T-helper 1 cell (primary cell): ENCODE measurements at places on chromosomes 7 and 10.

DNA sequence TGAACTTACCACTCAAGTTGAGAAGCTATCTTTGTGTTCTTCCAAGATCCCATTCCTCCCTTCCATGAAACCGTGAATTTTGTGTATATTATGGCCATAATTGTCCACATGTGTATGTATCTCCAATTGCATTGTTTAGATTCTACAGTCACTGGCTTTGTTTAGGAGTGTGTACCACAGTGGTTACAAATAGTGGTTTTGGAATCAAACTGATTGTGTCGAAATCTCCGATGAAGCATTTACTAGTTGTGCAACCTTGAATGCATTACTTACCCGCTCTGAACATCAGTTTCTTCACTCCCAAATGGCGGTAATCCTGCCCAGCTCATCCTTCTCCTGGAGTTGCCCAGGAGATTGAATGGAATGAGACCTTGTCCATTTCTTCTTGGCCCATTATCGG lies 145.0 kb upstream of the ZNF32 start:
- no peak for DNase-seq

DNA sequence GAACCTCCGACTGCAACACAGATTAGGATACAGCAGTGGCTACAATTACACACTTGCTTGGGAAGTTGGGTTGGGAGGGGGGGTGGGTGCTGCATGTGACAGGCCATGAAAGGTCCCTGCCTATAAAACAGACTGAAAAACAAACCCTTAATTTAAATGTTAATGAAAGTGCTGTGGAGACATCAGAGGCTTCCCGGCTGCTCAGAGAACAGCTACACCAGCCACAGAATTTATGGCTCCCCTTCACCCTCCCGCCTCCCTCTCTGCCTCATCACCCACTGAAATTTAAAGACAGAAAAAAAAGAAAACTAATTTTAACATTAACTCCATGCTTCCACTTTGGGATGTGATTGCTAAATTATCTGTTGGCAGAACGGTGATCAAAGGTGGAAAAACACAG lies 34.7 kb downstream of the FBXW4 start:
- DNase-seq, result no peak

DNA sequence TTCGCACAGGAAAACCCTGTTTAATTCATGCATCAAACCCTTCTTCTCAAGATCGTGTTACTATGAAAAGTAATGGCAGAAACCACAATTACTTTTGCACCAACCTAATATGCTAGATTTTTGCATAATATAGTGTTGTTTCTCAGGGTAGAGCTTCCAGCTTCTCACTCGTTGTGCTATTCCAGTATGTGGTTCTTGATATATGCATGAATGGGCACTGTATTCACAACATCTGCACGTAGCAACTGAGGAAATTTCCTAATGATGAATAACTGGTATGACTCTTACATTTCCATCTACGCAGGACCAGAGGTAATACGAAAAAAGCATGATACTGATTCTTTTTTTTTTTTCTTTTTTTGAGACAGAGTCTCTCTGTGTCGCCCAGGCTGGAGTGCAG lies 326.6 kb upstream of the GALNT17 start:
- no peak for DNase-seq

GRCh38 chr7:80775482-80775881 lies 137.0 kb downstream of the CD36 start:
- no peak for DNase-seq

GRCh38 chr10:68463365-68464093 lies 8.2 kb downstream of the DNA2 start:
- no peak for DNase-seq

GRCh38 chr10:128850647-128851046 lies 616.4 kb upstream of the MGMT start:
- DNase-seq, result no peak

DNA sequence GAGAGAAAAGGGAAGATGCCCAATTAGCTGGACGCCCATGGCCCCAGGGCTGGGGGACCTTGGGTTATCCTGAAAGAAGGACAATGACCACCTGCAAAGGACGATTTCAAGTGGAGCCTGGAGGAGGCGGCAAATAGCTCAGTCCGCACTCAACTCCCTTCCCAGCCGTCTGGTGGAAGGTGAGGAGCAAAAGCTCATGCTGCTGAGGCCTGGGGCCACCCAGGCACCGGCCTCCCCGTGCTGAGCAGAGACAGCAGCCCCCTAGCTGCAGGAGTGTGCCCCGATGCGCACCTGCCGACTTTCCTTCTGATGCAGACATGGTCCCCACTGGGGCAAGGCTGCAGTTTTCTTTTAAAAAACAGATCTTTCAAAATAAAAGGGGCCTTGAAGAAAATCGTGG lies 7.9 kb downstream of the FAM20C start:
- DNase-seq, result no peak

DNA sequence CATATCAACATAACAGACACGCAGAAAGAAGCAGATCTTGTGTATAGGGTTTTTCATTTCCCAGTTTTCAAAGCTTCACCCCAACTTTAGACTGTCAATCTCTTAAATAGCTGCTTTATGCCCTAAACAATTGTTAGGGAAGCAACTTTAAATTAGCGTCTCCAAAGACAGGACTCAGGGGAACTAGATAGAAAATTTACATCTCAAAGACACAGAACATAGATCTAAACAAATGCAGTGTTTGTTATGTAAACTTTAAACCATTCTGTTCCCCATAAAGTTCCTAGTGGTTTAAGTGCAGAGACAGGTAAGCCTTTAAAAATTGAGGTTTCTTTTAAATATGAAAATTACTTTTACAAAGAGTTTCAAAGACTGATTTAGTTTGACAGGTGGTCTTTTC lies 379.2 kb upstream of the GHITM start:
- no peak for DNase-seq

GRCh38 chr10:103555325-103555649 lies 61.8 kb downstream of the NEURL1 start:
- no peak for DNase-seq

DNA sequence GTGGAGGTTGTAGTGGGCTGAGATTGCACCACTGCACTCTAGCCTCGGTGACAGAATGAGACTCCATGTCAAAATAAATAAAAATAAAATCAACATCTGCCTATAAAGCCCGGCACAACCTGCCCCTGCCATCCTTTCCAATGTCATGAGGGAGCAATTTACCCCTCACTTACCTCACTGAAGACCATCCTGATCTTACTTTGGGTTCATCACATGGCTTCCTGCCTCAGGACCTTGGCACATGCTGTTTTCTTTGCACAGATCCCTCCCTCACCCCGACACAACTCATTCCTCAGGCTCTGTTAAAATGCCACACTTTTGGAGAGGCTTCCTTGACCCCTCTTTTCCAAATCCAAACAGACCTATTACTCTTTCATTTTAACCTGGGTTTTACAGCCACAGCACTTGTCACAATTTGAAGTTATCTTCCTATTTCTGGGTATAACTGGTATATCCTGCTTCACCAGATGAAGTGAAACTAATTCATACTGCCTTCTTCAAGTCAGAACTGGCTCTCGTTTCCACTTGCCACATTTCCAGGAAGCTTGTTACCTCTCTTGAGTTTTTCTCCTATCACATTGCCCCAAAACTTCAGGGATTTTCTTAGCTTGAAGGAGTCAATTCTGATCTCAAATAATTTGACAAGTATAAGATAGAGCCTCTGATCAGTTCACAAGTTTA lies 69.3 kb upstream of the PARD3 start:
- no peak for DNase-seq

DNA sequence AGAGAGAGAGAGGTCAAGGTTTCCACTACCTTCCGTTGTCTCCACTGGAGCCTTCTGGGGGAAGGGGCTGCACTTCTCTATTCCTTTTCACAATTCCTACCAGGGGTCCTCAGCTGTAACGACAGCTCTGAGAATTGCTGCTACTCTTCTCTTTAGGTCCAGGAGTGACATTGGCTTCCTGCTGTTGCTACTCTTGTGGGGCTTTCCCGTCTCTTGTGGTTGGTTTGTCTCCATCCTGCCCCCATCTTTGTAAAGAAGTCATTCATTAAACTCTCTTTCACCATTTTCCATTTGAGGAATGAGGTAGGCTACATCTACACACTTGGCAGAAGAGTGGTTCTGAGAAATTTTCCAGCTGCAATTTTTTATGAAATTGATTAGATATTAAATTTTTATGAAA lies 238.8 kb upstream of the LYZL1 start:
- no peak for DNase-seq

DNA sequence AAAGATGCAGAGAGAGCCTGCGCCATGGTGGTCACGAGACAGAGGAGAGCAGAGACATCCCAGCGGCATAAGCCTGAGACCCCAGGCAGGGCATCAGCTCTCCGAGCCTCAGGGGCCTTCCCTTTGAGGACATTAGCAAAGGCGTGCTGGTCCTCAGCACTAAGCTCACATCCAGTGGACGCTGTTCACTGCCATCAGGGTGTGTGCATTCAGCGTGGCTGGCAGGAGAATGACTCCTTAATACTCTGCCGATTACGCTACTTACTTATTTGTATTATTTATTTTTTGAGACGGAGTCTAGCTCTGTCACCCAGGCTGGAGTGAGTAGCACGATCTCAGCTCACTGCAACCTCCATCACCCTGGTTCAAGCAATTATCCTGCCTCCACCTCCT lies 290.2 kb downstream of the KLF6 start:
- DNase-seq, result no peak

GRCh38 chr7:148729984-148730733 lies 31.5 kb downstream of the CUL1 start:
- no peak for DNase-seq

DNA sequence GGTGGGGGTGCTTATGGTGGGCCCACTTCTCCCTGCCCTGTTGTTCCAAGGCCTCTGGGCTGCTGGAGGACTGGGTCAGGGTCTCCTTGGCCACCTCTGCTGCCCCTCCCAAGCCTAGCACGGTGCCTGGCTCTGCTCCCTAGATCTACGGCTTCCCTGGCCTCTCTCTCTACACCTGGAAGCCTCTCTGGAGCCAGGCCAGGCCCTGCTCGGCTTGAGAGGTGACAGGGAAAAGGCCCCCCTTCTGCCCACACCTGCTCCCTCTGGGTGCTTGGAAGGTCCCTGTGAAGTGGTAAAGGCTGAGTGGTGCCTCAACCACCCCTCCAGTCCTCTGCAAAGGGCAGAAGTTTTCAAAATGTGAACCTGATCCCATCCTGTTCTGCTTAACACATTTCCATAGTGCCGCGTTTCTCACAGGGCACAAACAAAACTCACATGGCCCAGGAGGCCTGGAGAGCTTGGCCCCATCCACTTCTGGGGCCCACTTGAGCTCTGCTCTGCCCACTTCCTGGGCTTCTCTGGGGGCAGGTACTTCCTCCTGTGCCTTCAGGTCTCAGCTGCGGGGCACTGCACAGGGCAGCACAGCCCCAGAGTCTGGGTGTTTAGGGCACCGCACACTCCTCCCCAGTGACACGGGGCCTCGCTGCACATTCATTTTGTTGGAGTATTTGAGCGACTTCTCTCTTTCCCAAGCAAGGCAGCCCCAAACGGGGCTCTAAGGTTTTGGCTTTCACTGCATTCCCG lies 169.9 kb downstream of the PIP4K2A start:
- no peak for DNase-seq

DNA sequence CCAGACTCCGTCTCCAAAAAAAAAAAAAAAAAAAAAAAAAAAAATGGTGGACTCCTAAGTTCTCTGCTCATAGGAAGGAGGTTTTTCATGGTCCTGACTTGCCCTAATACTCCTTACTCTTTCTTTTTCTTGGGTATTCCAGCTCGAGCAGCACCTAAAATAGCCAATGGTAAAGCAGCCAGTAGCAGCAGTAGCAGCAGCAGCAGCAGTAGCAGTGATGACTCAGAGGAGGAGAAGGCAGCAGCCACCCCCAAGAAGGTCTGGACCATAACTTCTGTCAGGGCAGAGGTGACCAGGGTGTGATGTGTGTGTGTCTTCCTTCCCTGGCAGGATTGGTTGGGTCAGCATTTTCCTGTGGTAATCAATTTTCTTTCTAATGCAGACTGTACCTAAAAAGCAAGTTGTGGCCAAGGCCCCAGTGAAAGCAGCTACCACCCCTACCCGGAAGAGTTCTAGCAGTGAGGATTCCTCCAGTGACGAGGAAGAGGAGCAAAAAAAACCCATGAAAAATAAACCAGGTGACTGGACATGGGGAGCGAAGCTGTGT lies 6.9 kb downstream of the NOLC1 start:
- no peak for DNase-seq

GRCh38 chr7:155003376-155004214 lies 671 bp upstream of the PAXIP1 start:
- DNase-seq, result peak; percentile 79

DNA sequence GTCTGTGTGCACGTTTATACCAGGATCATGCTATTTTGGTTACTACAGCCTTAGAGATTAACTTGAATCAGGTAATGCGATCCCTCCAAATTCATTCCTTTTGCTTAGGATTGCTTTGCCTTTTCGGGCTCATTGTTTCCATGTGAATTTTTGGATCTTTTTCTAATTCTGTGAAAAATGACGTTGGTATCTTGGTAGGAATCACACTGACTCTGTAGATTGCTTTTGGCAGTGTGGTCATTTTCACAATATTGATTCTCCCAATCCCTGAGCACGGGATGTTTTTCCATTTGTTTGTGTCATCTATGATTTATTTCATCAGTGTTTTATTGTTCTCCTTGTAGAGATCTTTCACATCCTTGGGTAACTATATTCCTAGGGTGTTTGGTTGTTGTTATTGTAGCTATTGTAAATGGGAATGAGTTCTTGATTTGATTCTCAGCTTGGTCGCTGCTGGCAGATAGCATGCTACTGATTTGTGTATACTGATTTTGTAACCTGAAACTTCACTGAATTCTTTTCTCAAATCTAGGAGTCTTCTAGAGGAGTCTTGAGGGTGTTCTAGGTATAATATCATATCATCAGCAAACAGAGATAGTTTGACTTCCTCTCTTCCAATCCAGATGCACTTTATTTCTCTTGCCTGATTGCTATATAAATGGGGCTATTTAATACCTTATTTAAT lies 18.2 kb downstream of the SNX8 start:
- DNase-seq, result no peak

GRCh38 chr10:132685101-132685891 lies 100.7 kb downstream of the NKX6-2 start:
- DNase-seq, result no peak

DNA sequence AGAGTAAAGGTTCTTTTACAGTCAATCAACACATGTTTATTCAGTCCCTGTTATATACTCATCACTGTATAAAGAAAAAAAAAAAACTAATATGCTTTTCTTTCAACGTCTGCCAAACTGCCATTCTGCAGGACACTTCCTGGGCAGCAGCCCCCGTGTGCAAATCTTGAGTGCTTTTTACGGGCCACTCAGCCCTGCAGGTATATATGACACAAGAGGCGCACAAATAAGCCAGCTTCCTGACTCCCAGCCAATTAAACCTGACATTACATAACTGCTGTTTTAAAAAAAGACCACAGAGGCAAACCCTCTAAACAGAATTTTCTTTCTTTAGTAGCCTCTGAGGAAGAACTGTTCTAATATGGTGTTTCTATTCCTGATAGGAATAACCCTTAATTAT lies 263.0 kb upstream of the NEBL start:
- no peak for DNase-seq

DNA sequence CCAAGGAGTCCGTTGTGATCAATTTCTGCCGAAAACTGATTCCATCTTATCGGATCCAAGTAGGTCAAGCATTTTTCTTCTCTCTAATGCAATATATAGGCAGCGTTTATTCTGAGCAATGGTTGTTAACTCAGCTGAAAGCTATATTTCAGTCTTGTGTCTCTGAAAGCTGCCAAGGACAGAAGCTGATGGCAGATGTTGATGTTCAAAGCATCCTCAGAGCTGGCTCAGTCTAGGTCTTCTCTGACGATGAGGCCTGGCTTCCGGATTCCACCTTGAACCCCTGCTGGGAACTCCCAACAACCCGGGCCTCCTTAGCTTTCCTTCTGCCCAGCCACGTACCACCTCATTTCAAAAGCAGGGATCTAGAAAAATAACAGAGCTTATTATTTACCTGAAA lies 863.6 kb downstream of the NRG3 start:
- DNase-seq, result no peak
